ENCODE measurements at places on chromosomes 1 and 21.
A peak's percentile ranks its signal among the peaks of the same experiment; 100 is the strongest.

DNA sequence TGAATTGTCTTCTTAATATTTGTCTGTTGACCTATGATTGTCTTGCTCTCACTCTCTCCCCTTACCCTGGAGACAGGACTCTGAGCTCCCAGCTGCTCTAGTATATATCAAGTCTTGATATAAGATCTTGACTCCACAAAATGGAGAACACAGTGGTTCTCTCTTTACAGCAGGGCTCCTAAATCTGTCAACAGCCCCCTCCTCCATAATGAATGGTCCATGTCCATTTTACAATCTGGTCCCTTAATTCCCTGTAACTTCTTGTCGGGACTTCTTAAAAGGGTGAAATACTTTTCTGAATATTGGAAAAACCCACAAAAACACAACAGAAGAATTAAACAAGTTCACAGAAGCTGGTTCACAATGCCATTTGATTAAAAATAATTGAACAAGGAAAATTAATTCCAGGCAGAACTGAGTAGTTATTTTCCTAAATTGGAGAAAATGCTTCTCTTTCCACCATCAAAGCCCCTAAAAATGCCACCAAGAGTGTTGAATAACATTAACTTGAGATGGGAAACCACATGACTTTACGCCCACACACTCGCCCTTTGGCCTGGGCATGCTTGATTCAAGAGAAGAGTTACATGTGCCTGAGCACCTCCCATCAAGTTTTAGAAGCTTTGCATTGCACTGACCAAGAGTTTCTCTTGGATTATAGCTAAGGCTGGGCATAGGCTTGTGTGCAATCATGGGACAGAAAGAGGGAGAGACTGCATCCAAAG lies 109.8 kb downstream of the TOMM20 start:
- DNase-seq: no peak

- no peak for DNase-seq
Observed at GRCh38 chr1:175788586-175789252, 45.3 kb upstream of the TNR start.

DNA sequence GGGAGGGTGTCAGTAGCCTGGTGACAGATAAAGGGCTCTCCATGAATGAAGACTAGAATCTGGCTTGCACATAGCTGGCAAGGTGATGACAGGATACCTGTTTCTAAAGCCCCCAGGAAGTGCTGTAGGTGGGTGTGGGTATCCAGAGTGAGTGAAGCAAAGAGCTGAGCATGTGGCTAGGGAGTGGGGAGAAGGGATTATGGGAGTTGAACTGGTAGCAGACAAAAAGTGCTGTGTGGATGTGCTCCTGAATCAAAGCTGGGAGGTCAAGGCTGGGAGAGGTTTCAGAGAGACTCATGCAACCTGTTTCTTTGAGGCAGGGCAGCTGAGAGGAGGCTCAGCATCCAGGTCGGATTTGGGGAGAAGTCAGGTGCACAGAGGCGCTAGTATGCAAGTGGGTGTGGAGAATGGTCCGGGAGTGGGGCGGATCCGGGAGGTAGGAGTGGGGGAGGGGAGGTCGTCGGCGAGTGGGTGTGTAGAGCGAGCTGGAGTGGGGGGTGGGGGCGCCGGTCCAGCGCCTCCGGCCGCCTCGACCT lies 600 bp downstream of the ASTN1 start:
- DNase-seq: no peak

DNA sequence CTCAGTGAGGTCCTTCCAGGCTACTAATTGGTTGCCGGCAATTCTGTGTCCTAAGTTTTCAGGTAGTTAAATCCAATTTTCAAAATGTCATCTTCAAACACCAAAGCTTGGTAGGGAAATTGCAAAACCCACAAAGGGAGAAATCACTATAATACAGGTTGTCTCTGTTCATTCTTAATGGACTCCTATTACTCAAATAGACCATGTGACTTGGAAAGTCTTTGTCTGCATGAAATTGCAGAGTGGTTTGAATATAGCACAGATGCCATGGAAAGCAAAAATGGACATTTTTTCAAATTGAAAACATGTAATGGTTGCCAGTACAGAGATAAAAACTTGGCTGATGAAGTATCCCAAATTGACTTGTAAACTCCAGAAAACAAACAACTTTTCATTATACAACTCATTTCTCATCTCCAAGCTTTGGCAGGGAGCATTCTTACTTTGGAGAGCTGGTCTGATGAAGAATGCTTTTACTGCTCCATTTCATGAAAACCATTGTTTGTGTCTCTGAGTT lies 169.5 kb upstream of the PKN2 start:
- no peak for DNase-seq

- no peak for DNase-seq
Observed at GRCh38 chr21:39667353-39667891, 54.7 kb downstream of the B3GALT5 start.

- DNase-seq: peak; percentile 61
Observed at GRCh38 chr1:70071601-70072000, 133.8 kb downstream of the LRRC40 start.

GRCh38 chr21:34928637-34929036 lies 120.5 kb downstream of the RUNX1 start:
- no peak for DNase-seq

GRCh38 chr1:53672243-53672642 lies 66.7 kb downstream of the GLIS1 start:
- DNase-seq: no peak

- no peak for DNase-seq
Observed at GRCh38 chr1:167620002-167620401, 10.0 kb upstream of the RCSD1 start.

DNA sequence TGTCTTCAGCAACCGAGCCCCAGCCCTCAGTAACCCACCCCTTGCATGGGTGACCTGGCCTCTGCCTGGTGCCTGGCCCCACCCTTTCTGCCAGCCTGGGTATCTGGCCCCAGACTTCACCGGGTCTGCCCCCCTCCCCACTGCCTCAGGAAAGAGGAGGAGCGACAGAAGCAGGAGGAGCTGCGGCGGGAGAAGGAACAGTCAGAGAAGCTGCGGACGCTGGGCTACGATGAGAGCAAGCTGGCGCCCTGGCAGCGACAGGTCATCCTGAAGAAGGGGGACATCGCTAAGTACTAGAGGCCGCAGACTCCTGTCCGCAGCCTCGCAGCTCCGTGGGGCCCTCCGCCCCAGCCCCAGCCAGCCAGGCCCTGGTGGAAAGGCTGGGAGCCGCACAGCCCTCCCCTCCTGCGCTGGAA lies 6.1 kb downstream of the TNFRSF25 start:
- DNase-seq: no peak

DNA sequence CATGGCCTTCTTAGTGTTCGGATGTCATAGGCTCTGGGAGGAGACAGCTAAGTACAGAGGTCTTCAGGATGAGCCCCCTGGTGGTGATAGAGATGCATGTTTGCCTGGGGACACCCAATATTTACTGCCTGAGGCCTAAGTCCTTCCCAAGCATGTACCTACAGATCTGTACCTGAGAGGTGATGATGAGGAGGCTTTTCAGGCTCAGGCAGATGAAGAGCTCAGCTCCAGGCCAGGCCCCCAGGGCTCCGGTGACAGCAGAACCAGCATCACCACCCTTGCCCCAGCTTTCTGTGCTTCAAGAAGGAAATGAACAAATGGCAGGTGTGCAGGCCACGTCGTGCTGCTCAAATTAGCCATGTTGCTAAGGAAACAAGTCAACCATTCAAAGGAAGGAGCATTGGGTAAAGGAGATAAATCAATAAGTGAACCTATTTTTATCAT lies 21.1 kb downstream of the CACNA1E start:
- peak; percentile 7 for DNase-seq

- DNase-seq: no peak
Observed at GRCh38 chr1:208641579-208642280, 397.5 kb upstream of the PLXNA2 start.

DNA sequence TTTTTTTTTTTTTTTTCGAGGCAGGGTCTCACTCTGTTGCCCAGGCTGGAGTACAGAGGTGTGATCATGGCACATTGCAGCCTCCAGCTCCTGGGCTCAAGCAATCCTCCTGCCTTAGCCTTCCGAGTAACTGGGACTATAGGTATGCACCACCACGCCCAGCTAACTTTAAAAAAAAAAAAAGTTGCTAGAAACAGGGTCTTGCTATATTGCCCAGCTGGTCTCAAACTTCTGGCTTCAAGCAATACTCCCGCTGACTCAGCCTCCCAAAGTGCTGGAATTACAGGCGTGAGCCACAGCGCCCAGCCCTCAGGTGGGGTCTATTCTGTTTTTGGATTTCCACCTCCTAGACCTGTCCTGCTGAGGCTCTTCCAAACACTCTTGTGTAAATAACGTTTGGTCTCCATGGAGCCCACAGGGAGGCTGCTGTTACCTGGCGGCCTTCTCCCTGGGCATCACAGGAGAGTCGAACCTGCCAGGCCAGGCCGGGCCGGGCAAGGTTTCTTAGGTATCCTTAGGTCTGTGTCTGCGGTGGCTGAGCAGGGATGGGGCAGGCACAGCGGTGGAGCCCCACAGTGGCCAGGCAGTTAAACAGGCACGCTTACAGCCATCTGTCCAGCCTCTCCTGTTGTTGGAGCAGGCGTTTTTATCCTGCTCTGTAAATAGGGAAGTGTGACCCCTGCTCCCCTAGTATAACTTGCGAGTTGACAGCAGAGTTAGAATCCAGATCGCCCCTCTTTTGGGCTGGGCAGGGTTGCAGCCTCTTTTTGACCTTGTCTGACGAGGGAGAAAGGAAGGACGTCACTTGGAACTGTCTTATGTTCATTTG lies 18.8 kb downstream of the PLEKHM2 start:
- no peak for DNase-seq

GRCh38 chr21:34939673-34940331 lies 109.3 kb downstream of the RUNX1 start:
- no peak for DNase-seq

DNA sequence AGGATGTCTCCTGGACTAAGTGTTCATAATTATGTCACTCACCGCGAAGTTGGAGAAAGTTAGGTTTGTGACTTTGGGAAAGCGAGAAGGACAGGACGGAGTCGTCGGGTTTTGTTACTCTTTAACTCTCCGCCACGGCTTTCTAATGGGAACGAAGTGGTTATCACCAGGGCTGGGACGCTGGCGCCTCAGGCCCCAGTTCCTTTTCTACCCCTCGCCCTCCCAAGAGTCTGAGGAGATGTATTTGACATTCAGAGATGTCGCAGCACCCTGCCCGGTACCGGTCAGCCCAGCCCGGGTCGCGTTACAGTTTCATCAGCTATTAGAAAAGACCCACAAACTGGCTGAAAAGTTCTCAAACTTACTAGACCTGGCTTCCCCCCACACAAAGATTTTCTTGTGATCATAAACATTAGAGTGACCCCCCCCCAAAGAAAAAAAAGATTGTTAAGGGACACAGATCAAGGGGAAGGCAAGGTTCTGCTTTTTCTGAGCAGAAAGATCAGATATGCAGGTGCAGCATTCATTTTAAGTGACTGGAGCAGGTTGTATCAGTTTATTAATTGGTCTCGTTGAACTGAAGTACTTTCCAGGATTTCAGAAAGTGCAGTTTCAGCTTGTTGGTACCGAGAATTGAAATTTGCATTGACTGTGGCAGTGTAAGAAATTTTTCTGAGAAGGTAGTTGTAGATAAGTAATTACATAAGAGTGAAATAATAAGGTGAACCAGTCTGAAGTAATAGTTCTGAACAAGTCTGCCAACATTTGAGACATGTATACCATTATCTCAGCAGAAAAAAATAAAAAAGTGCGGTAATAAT lies 859 bp upstream of the ZBTB18 start:
- peak; percentile 54 for DNase-seq

GRCh38 chr1:176853503-176853902 lies 311.0 kb downstream of the ASTN1 start:
- DNase-seq: no peak

DNA sequence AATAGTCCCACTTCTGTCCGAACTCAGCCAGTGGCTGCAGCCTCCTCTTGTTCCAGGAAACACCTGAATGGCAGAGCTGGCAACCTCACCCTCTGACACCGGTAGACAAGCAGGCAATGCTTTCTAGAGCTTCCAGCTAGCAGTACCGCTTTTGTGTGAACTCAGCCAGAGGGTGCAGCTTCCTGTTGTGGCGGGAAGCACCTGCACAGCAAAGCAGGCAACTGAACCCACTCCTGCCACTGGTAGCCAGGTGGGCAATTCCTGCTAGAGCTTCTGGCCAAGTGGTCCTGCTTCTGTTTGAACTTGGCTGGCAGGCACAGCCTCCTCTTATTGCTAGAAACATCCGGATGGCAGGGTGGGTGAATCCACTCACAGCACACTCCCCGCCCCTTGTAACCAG lies 40.1 kb upstream of the TMPRSS15 start:
- DNase-seq: no peak

GRCh38 chr1:226737819-226738420 lies 1.2 kb downstream of the ITPKB start:
- peak; percentile 39 for DNase-seq

GRCh38 chr1:183487674-183488442 lies 15.6 kb downstream of the SMG7 start:
- no peak for DNase-seq

DNA sequence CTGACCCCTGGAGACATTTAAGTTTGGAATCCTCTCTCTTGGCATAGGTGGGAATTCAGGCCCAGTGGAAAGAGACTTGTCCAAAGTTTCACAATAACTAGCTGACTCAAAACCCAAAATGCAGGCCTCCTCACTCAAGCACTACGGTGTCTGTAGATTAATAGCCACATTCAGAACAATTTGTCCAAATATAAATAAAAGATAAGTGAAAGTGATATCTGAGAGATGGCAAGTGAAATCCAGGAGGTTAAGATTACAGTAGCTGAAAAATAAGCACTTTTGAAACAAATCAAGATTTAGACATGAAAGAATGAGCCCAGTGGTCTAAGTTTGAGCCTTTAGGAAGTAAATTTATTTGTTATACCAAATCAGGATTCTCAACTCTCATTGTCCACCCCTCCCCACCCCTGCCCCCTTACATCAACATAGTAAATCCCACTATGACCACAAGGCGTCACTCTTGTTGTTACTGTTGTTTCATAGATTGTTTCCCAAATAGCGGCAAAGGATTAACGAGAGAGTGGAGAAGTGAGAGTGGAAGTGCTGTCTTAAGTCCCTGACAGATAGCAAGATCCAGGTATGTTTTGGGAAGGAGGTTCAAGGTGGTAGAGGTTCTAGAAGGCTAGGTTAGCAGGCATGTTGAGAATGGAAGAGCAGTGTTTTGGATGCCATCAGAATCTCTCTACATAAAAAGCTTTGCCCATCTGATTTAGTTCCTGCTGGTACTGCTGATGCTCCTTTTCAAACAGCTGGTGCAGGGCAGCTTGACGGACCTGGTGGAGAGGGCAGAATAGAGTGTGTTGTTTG lies 7.1 kb upstream of the TPM3 start:
- DNase-seq: peak; percentile 13

GRCh38 chr1:217369271-217369981 lies 261.5 kb downstream of the GPATCH2 start:
- DNase-seq: no peak

- DNase-seq: no peak
Observed at GRCh38 chr1:173954179-173954578, 37.1 kb upstream of the SERPINC1 start.

All from NCI-H446 (cell line).